ENCODE measurements at places on chromosomes 11 and 22. TPM values are rescaled to one million over a fixed set of nuclear protein-coding genes. Genes with fewer than 3 reads are reported as not detected.

The MS4A4E gene
- total RNA-seq = not detected

GRCh38 chr11:101996111-101996510, 51.1 kb upstream of the CFAP300 start:
- DNase-seq = no peak

The PATE3 gene
- not detected for total RNA-seq

DNA sequence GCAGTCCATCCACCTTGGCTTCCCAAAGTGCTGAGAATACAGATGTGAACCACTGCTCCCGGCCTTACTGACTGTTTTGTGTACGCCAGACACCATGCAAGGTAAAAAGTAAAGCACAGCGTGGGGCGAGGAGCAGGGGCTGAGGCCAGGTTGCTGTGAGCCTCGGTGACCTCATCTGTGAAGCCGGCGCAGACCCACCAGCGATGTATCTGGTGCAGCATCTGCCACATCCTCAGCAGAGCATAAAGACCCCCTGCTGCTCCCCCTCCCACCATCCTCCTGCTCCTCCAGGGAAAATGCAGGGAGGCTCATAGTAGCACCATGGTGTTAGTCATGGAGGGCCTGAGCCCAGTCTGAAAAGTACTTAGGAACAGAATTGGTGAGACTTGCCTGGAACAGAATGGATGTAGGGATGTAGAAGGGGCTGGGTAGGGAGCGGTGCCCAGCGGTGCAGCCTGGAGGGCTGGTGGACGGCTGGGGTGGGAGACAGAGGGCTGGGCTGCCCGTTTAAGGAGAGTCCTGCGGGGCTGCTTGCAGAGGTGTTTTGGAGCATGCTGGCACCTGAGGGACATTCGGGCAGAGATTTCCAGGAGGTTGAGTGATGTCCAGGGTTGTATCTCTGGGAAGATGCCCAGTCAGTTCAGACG, 462.4 kb downstream of the BRD1 start:
- no peak for DNase-seq

The EI24 gene
- 88.2 TPM for total RNA-seq

The BSX gene
- not detected for total RNA-seq

The TNNT3 gene
- 0.60 TPM for total RNA-seq

The CHADL gene
- total RNA-seq = 0.63 TPM

- DNase-seq = no peak
These were observed 74.6 kb downstream of the CASP12 start for GRCh38 chr11:104823657-104824056.

GRCh38 chr11:31005202-31005601, 364.3 kb downstream of the DCDC1 start:
- no peak for DNase-seq

DNA sequence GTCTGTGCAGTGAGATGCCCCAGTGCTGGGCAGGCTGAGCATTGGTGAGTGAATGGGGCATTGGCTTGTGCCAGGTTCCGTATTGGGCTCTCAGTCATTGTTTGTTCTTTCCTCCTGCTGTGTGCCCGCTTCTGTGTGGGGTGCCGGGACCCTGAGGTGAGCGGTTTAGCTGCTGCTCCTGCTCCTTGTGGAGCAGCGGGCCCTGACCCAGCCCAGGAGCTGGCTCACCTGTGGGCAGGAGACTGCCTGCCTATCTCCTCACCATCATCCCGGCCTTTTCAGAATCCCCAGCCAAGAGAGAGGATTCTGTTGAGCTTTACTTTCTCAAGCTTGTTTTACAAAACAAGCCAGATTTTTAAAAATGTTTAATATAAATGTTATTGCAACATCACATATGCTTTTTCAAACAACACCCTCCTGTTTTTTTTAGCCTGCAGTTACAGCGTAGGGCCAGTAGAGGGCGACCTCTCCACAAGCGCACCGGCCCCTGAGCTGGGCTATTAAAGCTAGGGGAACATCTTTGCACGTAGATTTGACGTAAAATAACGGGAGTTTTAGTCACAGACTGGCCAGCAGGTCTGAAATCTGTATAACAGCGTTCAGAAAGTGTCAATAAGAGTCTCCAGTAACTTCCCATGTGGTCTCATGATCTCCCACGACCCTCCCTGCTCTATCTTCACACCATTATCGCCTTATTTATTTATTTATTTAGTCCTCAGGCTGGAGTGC, 25.1 kb upstream of the RELT start:
- peak; percentile 61 for DNase-seq

DNA sequence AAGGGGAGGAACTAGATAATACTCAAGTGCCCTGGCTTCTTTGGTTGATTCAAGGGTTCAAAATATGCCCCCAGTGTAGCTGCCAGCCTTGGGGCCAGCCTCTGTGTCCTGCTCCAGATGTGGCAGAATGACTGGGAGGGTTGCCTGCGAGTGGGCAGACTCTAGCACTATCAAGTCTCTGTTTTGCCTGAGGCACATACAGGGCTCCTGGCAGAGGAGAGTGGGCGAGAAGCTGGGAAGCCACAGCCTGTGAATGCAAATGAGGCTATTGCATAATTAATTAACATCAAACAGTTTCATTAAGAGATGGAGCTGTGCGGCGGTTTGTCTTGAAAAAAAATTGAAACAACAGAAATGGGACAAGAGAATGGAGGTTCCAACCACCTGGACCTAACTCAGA, 50.8 kb downstream of the BUD13 start:
- no peak for DNase-seq

The PPFIBP2 gene
- 13.6 TPM for total RNA-seq

GRCh38 chr22:46366801-46367706, 31.5 kb downstream of the TRMU start:
- no peak for DNase-seq

GRCh38 chr11:7428196-7428595, 57.1 kb upstream of the OLFML1 start:
- DNase-seq = no peak

GRCh38 chr22:50297510-50298265, 9.8 kb downstream of the PLXNB2 start:
- DNase-seq = no peak

The HPX gene
- 0.68 TPM for total RNA-seq

The RFPL2 gene
- total RNA-seq = not detected

- DNase-seq = no peak
These were observed 463 bp downstream of the TMEM126B start for GRCh38 chr11:85628771-85629341.

- DNase-seq = peak; percentile 68
These were observed 41.1 kb downstream of the OSBPL5 start for GRCh38 chr11:3123761-3124733.

DNA sequence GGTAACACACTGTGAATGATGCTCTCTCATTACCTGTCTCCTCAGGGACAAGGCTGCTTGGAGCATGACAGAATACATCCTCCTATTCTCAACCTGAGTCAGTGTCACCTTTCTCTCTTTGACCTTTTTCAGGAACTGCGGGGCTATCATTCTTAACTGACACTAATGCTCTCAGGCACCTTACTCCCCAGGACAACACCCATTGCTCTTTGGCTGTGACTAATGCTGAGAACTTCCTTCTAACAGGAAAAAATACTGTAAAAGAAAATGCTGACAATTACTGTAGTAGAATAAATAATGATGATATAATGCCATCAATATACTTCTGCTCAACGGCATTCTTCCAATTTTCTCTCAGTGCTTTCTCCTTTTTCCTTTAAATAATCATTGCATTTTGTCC, 2082.7 kb upstream of the RAG2 start:
- DNase-seq = peak; percentile 55

GRCh38 chr11:64887757-64888405, 9.5 kb upstream of the EHD1 start:
- peak; percentile 87 for DNase-seq

The OR2AT4 gene
- 0.11 TPM for total RNA-seq

- no peak for DNase-seq
These were observed 36.9 kb upstream of the MAPK1 start for GRCh38 chr22:21904250-21904789.

DNA sequence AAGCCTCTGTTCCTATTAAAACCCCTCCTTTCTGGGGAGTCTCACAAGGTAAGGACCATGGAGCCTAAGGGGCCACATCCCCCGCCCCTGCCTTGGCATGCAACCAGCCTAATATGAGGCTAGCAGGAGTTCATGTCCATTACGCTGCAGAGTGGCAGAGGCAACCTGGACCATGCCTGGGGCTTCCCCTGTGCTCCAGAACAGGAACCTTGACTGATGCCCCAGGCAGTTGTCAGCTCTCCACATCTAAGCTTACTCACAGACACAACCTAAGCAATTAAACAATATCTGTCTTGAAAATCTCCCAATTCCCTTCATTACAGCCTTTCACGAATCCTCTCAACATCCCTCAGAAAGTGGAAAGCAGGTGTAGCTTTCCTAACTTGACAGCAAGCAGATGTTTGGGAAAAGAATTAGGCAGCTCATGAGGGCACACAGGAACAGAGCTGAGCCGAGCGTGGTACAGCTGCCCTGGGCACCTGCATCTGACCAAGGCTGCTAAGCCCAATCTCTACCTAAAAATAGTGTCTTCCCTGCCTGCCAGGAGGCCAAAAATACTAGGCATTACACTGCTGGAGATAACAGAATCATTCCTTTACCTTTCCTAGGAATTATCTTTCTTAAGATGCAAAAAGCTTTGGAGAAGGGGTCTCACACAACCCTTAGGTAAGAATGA, 20.8 kb downstream of the C11orf71 start:
- DNase-seq = no peak

GRCh38 chr11:134499990-134500389, 87.9 kb upstream of the B3GAT1 start:
- no peak for DNase-seq

The VSIG10L2 gene
- not detected for total RNA-seq

- DNase-seq = no peak
These were observed 1.6 kb upstream of the RAB30 start for GRCh38 chr11:83073258-83073657.

DNA sequence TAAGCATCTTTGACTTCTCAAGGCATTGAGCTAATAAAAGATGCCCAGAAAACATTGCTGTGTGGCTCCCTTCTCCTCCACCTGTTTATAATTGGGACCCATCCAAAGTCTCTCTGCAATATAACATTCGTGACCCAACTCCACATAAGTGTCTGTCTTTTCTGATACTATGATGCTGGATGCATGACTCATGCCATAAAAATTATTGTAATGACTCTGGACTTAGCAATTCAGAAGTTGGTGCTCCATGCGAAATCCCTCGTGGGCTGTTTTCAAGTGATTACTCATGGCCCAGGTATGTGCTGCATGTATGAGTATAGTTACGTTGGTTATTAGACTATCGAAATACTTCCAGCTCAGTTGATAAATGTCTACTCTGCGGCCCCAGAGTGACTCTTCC, 11.7 kb downstream of the FJX1 start:
- DNase-seq = peak; percentile 79

The PDE3B gene
- total RNA-seq = not detected

The PNPLA5 gene
- not detected for total RNA-seq

The KCNA4 gene
- not detected for total RNA-seq

The ART1 gene
- not detected for total RNA-seq

GRCh38 chr11:295351-296170, 3.8 kb downstream of the IFITM5 start:
- no peak for DNase-seq

DNA sequence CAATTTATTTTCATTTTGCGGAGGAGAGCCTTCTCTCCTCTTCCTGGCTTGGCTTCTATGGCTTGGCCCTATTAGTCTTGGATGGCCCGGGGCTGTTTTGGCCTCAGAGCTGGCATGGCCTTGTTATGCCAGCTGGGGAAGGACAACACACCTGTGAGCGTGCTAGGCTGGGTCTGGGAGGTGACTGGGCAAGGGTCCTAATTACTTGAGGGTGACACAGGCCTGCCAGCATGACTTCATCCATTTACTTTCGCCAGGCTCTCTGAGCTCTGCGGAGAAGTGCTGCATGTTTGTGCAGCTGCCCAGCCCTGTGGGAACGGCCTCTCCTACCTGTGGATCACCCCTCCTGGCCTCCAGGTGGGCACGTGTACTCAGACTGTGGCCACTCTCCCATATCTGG, 153.6 kb downstream of the SNX19 start:
- peak; percentile 31 for DNase-seq
